Activated gamma-delta T cell treated with Interleukin-2 at 50 U/mL for 16 hours (primary cell): ENCODE measurements at places on chromosomes 3 and 15.

DNA sequence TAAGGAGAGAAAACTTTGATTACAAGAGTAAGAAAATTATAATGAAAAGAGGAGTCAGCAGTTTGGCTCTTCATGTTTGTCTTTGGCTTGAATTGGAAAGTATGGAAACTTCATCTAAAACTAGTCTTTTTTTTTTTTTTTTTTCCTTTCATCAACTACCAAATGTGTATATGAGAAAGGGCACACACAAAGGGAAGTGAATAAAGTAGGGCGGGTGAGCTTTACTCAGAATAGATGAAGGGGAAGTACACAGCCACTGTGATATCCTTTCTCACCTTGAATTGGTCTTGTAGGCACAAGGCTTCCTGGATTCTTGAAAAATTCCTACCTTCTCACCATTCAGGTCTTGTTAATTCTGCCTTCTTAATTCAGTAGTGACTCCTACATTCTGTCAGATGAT lies 652.3 kb upstream of the KCNMB2 start:
- no peak for DNase-seq

DNA sequence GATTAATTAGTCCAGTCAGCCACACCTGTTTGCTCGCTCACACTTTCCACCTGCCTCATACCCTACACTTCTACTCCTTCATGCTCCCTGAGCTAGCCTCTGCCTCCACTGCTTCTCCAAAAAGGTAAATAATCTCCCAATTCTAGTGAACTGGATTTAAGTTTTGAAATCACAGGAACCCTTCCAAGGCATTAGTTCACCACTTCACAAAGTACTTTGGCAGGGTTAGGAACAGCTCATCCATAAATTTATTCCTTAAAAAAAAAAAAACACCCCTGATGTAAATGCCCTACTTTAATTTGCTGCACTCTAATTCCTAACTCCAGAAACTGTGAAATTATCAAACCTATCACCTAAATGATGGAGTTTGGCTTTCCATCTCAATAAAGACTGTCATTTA lies 58.3 kb downstream of the GADL1 start:
- no peak for DNase-seq

DNA sequence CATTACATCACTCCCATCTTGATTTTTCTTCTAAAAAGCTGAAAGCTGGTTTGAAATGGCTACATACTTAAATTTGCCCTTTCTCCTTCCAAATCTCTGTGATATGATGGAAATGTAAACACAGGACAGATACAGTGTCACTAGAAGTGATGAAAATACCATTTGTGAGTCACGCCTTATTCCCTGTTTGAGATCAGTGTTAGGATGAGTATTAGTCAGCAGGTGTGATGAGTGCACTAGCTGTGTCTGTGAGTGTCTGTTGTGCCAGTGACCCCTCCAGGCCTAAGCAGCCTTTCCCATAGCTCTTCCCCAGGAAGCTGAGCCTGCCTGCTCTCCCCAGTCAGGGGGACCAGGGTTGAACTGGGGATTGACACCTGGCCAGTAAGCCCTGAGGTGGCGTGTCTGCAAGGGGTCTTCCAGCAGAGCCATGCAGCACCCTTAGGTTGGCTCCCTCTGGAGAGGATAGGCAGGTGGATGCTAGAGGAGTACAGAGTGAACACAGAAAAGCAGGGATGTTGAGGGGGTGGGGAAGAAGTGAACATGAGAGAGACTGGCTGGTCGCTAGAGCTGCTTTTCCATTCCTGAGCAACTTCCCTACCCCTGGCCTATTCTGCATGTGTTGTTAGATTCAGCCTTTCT lies 92.0 kb downstream of the PDE8A start:
- DNase-seq, result no peak

DNA sequence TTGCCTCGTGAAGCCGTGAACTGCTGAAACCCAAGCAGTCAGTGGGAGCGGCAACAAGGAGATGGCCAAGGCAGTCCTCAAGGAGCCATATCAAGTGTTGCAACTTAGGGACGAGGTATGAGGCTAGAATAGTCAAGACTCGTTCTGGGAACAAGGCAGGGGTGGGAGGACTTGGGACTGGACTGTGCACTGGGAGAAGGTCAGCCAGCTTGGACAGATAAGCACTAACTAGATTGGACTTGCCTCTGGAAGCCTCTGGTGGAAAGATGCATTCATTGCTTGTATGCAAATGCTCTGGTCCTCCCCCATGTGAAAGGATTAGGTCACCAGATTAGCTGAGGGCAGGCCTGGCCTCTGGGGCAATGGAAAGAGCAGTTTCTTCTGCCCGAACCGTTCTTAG lies 123.3 kb upstream of the CTNNB1 start:
- DNase-seq, result no peak

DNA sequence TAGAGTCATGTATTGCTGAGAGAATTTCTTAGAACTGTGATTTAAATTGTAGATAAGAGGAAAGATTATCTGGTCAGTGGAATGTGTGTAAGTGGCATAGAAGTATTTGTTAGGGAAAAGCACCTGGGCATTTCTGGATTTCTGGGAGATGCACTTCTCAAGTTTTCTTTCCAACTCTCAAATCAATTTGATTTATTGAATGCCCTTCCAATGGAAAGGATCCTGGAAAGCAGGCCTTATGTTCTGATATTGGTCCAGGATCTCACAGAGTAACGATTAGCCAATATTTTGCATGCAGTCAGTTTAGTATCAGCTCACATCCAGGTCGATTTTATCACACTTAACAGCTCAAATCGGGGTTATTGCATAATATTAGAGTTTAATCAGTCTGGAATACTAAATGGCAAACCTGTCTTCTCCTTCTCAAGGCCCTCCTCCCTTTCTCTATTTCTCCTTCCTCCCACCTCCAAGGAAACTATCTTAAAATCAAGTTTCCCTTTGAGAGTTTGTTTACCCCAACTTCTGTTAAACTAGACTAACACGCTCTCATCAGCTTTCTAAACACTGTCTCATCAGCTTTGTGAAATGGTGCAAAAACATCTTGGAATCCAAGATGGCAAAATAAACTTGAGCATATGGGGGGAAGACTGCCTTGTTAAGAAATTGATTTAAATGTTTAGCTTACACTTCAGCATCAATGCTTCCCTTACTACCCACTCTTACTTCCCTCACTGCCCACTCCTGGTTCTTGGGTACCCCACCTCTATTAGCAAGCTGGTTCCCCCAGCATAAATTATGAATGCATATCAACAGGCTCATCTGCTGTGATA lies 9.5 kb downstream of the SOX2 start:
- no peak for DNase-seq

DNA sequence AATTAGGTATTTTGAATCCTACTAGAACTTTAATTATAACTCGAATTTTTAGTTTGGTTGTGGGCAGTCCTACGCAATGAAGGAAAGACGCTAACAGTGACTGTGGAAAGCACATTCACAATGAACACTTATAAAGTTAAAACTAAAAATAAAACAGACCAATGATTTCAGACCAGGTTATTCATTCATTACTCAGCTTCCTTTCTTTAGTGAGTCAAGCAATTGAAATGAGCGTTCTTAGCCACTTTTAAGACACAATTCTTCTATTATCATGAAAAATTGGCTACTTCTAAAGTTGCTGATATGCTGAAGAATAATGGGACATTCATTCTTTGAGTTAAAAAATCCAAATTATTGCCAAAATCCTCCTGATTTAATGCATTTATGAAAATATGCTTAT lies 66.0 kb upstream of the CMSS1 start:
- DNase-seq, result no peak

DNA sequence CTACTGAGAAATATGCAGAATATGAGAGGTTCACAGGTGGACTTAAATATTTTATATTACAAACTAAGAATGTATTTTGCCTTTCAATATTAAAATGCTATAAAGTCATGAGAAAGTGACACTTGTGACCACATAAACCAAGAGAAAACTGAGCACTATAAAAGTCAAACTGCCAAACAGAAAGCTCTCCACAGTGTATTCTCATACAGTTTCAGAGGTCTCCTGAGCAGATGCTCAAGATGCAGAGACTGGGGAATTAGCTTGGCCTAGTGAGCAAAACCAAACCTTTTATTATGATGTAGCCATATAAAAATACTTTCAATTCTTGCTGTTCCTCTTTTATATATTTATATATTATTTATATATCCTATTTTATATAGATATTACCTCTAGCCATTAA lies 227.8 kb downstream of the TBC1D5 start:
- no peak for DNase-seq

DNA sequence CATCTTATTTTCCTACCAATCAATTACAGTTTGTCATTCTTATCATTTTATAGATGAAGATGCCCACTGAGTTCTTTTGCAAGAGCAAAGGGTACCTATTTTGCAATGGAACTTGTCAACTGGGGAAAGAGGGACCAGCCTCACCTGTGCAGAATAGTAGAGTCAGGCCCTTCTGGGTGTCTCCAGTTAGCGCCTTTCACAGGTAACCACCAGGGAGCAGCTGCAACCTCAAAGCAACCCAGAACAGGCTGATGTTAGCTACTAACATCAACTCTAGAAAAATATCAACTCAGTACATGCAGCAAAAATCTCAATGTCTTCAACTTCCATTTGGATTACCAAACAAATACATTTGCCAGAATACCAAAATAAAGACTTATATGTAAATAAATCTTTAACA lies 47.1 kb downstream of the SUMF1 start:
- DNase-seq, result no peak

DNA sequence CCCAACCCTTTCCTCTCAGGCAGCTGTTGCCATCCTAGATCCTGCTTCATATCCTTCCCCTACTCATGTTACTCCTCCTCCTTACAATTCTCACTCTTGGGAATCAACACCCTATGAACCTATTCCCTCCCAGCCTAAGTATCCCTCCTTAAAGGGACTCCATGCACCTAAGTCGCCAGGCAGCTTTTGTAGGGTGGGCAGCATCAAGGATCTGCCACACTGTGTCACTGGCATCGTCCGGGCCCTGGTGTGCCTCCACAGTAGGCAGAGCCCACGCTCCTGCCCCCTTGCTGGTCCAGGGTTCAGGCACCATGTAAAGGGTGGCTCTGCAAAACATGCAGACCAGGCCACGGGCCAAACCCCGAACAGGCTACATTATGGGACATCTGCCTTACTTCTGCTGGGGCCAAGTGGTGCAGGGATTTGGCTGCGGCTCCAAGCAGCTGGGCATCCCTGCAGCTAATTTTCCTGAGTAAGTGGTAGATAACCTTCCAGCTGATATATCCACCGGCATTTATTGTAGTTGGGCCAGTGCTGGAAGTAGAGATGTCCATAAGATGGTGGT lies 53.4 kb downstream of the GSK3B start:
- DNase-seq, result no peak

DNA sequence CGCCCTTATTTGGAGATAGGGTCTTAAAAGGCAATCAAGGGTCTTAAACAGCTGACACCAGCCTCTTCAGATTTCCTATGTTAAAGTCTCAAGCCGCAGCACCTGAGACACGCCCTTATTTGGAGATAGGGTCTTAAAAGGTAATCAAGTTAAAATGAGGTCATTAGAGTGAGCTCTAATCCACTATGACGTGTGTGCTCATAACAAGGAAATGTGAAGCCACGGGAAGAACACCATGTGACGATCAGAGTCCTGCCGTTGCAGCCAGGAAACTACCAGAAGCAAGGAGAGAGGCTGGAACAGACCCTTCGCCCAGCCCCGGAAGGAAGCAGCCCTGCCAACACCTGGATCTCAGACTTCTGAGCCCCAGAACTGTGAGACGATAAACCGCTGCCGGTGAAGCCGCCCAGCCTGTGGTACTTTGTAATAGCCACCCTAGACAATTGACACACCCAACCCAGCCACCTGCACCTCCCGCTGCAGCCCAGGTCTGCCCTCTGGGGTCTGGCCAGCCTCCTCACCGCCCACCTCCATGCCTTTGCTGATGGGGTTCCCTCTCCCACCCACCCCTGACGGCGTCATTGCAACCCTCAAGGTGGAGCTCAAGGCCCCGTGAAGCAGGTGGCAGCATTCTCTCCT lies 137.9 kb downstream of the MEGF11 start:
- peak; percentile 20 for DNase-seq

DNA sequence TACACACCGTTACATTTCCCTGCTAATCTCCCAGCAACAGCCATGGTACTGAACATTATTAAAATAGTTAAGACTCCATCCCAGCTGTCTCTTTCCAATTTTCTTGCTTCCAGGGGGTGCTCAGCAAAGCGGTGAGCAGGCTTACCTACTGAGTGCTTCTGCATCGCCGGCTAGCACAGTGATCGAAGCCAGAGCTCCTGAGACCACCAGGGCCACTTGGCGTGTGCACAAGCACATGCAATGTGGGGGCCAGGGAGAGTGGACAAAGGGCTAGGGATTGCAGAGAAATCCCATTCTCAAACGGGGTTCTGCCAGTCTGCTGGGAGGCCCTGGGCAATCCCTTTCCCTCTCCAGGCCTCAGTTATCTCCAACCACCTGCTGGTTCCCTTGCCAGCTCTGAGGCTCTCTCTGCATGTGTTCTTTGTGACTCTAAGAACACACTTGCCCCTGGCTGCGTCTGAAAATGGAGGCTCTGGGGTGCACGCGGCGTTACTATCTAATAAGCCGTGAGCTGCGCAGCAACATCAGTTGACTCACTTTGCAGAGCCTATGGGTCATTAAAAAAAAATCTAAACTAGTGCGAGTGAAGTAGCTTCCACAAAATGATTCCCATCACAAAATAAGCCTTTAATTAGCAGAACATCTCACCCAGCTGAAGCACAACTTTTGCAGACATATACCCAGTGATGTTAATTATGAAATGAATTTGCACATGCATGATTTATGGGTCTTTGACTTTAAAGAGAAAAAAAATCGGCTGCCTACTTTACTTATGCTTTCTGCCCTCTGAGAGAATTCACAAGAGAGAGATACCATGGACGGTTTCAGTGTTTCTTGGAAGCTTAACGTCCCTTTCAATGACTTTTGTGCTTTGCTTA lies 271.5 kb downstream of the TLE3 start:
- DNase-seq, result no peak

GRCh38 chr3:59482684-59483083 lies 432.9 kb upstream of the CFAP20DC start:
- no peak for DNase-seq

DNA sequence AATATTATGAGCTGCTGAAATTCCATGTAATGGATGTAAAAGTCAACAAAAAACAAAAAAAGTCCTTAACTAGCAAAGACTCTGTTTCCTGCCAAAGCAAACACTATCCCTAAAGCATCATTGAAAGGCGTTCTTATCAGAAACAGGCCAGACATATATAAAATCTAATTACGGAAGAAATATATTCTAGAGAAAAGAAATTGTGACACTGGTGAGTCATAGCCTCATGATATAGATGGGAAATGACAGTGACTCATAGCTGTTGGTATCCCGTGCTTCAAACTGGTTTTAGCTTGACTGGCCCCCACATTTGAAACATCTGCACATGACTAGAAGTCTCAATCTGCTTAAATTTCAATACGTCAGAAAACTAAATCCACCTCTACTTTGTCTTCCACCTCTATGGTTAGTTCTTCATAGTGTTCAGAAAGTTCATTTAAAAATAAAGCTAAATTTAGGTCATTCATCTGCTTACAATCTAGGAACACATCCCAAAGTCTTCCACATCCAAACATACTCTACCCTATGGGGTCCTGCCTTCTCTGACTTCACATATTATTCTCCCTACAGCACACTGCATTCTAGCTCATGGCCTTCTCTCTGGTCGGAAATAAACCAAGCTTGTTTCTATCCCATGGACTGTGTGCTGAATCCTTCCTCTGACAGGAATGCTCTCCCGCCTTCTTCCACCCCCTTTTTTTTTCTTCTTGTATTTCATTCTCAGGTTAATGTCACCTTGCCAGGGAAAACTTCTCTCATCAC lies 456.3 kb upstream of the ARRDC4 start:
- DNase-seq, result no peak
